ENCODE measurements at places on chromosomes 12 and 14.

- no peak for DNase-seq
These were observed 407.8 kb downstream of the ATP23 start for GRCh38 chr12:58349161-58349560.

DNA sequence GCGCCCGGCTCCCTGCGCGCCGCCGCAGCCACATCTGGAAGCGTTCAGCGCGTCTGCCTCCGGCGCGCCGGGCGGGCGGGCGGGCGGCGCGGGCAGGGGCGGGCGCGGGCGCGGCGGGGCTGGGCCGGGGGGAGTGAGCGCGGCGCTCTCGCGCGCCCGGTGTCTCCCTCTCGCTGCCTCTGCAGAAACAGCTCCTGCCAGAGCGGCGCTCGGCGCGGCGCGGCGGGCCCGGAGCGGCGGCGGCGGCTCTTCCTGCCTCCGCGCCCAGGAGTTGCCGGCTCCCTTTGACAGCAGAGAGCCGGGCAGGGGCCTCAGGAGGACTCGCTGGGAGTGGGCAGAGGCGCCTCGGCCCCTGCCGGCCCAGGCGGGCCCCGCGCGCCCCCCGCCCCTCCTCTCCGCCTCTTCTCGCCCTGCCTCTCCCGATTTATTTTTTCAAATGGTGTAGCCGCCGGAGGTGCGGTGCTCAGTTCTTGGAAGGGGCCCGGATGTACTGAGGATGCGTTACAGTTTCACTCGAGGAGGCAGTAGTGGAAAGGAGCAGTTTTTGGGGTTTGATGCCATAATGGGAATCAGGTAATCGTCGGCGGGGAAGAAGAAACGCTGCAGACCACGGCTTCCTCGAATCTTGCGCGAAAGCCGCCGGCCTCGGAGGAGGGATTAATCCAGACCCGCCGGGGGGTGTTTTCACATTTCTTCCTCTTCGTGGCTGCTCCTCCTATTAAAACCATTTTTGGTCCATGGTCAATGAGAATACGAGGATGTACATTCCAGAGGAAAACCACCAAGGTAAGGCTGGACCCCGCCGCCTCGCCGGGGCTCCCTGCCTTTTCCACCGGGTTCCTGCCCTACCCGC, at the start of gene CACNA1C:
Gene CACNA1C (plus strand): TSS at position 162 of the 853 bp plus-strand sequence. CDS start 576 bp downstream, at position 738.
- DNase-seq, result no peak

- no peak for DNase-seq
These were observed 99.4 kb upstream of the DIO3 start for GRCh38 chr14:101461891-101462290.

GRCh38 chr12:50926415-50926814, 25.9 kb upstream of the HIGD1C start:
- DNase-seq, result no peak

- DNase-seq, result no peak
These were observed 59.6 kb downstream of the FBXL14 start for GRCh38 chr12:1534748-1535147.

- peak; percentile 74 for DNase-seq
These were observed 10.3 kb upstream of the AMN start for GRCh38 chr14:102911991-102912761.

DNA sequence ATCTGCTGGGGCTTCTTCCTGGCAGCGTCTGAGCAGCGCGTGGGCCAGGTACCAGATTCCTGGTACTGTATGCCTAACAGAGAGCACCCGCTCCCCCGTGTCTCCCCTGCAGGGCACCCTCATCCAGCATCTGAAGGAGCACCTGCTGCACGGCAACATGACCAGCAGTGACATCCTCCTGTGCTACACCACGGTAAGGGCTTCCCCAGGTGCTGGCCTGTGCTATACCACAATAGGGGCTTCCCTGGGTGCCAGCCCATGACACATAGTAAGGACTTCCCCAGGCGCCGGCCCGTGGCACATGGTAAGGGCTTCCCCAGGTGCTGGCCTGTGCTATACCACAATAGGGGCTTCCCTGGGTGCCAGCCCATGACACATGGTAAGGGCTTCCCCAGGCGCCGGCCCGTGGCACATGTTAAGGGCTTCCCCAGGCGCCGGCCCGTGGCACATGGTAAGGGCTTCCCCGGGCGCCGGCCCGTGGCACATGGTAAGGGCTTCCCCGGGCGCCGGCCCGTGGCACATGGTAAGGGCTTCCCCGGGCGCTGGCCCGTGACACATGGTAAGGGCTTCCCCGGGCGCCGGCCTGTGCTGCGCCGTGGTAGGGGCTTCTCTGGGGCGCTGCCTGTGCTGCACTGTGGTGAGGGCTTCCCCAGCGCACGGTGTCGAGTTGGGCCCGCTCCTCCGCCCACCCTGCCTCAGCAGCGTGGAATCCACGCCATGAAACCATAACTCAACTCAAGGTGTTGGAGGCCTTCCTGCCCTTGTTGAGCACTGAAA, 49.3 kb downstream of the AACS start:
- no peak for DNase-seq

DNA sequence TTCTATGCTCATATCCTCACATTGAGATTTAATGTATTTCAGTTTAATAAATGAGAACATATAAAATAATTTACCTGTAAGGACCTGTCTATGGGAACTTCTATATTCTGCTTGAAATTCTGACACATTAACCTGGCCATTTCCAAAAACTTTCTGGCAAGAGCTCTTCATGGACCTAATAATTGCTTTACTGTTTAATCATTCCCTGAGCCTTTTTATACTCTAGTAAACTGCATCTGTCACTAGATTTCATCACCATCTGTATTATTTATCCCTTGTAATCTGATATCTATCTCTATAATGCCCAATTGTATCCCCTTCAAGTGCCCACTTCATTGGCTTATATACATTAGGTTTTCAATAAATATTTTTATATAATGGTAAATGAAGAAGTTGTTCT, 327.7 kb downstream of the RAD51B start:
- no peak for DNase-seq

GRCh38 chr12:108066583-108067577, 62.2 kb upstream of the WSCD2 start:
- DNase-seq, result no peak

GRCh38 chr14:98957211-98958047, 314.6 kb downstream of the BCL11B start:
- DNase-seq, result no peak

DNA sequence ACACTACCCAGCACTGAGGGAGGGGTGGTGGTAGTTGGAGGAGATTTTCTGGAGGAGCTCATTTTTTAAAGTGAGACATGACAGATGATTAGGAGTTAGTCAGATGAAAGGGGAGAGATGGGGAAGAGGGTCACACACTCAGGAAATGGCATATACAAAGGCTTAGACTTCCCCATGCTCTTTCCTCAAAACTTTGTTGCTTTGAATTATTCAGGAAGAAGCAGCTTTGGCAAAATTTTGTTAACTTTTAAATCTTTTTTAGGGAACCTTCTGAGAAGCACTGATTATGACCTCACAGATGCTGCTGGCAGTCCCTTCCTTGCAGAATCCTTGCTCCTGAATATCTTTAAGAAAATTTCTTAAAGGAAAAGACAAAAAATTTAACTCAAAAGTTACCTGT, 19.8 kb downstream of the ALDH6A1 start:
- DNase-seq, result no peak

GRCh38 chr12:53160673-53161072, 19.8 kb upstream of the ZNF740 start:
- no peak for DNase-seq

GRCh38 chr14:26517771-26518170, 80.1 kb downstream of the NOVA1 start:
- DNase-seq, result no peak

DNA sequence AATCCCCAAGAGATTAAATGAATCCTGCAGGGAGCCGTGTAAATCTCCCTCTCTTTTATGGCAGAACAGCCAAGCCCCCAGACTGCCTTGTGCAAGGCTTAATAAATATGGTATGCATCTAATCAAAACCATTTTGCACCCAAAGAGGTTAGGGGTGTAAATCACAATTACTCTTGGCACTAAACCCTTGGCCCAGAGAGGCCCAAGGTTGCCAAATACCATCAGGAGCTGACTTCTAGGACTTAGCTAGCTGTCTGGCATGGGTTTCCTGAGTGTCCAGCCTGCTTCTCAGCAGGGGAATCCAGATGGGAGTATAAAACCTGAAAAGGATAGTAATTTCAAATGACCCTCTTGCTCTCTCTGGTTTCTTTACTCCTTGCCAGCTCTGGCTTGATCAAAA, 610.4 kb downstream of the MED13L start:
- no peak for DNase-seq

DNA sequence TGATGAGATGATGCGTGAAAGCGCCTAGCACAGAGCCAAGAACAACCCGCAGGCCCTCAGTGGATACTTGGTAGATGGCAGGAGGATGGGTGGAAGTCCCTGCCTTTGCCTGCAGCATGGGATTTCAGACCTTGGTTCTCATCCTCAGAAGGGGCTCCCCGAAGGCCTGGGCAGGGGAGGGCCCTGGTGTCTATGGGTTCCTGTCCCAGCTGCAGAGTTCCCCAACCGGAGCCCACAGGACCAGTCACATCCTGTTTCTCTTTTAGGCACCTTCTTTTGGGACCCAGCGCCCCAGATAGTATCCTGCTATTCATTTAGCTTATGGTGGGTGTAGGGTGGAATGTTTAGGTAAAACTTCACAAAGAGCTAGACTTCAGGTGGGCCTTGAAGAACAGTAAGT, 55.5 kb downstream of the CALM1 start:
- DNase-seq, result no peak

GRCh38 chr12:69266036-69266635, 26.8 kb downstream of the CPSF6 start:
- no peak for DNase-seq

- no peak for DNase-seq
These were observed 122.0 kb downstream of the TGFB3 start for GRCh38 chr14:75859746-75860145.

GRCh38 chr14:71553779-71554178, 378.4 kb upstream of the RGS6 start:
- DNase-seq, result no peak

DNA sequence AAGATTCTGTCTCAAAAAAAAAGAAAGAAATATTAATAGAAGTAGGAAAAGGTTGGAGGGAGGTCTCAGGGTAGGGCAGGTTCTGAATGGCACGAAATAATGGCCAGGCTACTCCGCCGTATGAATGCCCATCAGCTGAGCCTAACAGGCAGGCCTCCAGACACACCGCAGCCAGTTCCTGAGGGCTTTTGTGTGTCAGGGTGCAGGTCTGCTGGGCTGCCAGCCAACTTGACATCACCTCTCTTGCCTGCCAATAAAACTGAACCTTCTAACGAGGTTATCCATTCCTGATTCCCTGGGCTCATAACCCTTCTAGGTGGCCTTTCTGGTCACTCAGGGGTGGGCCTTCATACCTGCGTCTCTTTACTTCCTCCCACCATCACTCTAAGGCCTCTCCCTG, 3.0 kb downstream of the IFI27 start:
- no peak for DNase-seq

DNA sequence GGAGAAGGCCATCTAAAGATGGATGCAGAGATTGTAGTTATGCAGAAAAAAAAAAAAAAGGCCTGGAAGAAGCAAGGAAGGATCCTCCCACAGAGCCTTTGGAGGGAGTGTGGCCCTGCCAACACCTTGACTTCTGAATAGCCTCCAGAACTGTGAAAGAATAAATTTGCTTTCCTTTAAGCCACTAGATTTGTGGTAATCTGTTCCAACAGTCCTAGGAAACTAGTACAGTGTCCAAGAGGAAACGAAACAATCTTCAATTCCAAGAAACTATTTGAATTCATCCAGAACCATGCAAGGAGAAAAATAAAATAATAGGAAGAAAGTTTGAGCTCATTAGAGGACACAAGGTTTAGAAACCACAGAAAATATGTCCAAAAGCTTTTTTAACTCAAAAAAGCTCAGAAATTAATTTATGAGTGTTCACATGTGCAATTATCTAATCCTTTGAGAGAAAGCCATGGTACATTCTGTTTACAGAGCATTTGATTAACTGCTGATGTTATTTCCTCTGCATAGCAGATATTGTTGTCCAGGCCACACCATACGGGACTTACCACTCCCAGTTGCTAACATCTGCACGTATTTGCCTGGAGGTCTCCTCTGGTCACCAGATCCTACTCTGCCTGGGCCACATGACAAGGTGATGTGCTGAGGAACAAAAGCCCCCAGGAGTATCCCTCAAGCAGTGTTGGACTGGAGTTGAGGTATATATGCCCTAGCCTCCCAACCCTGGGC, 30.0 kb upstream of the STAB2 start:
- DNase-seq, result no peak

- DNase-seq, result no peak
These were observed 113.0 kb downstream of the SEC23A start for GRCh38 chr14:38989922-38990546.

DNA sequence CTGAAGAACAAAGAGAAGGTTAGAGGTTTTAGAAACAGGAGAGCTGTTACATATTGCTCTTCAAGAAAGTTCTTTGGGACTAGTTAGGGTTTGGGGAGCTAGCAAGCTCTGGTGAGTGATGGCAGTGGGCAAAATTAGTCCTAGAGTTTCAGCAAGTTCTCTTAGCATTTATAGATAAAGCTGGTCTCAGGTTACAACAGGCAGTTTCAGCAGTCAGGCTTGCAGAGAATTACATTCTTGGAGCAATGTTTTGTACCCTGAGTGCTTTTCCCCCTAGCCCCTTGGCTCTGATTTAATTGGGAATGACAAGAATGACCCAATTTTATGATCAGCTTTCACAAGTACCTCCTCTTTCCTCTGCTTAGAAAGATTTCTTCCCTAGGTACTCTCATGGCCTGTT, 21.4 kb upstream of the EID3 start:
- DNase-seq, result no peak

GRCh38 chr14:96080571-96080970, 41.4 kb downstream of the C14orf132 start:
- peak; percentile 58 for DNase-seq

- no peak for DNase-seq
These were observed 366.0 kb upstream of the RGS6 start for GRCh38 chr14:71566276-71566675.
